ENCODE measurements at places on chromosomes 2 and 18. TPM values are rescaled to one million over a fixed set of nuclear protein-coding genes. Genes with fewer than 3 reads are reported as not detected.

GRCh38 chr2:121196132-121196848 is 88.7 kb downstream of the TFCP2L1 start:
- DNase-seq = no peak

DNA sequence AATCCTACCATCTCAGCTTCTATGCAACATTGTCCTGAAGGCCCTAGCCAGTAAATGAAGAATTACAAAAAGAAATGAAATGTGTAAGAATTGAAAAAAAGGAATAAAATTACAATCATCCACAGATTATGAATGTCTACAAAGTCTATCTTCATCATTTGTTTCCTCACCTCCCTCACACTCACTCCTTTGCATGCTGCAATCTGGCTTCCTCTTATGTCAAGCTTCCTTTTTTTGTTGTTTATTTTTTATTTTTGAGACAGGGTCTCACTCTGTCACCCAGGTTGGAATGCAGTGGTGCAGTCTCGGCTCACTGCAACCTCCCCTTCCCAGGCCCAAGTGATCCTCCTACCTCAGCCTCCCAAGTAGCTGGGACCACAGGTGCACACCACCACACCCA is 129.0 kb downstream of the CABYR start:
- DNase-seq = no peak

LONRF2 gene
- 0.63 TPM for polyA plus RNA-seq

AMER3 gene
- 0.04 TPM for polyA plus RNA-seq
